ENCODE measurements at places on chromosomes 16 and 17. TPM values are rescaled to one million over a fixed set of nuclear protein-coding genes. Genes with fewer than 3 reads are reported as not detected.
A peak's percentile ranks its signal among the peaks of the same experiment; 100 is the strongest.

- no peaks in the 10 kb centered on the region for H3K27me3 ChIP-seq
- H3K36me3 ChIP-seq = peaks cover 3% of the 10 kb centered on the region
- H3K4me3 ChIP-seq = no peak overlapping the region
- no peaks in the 10 kb centered on the region for H3K4me1 ChIP-seq
Observed at GRCh38 chr16:53891409-53892139, 187.6 kb downstream of the FTO start.

DNA sequence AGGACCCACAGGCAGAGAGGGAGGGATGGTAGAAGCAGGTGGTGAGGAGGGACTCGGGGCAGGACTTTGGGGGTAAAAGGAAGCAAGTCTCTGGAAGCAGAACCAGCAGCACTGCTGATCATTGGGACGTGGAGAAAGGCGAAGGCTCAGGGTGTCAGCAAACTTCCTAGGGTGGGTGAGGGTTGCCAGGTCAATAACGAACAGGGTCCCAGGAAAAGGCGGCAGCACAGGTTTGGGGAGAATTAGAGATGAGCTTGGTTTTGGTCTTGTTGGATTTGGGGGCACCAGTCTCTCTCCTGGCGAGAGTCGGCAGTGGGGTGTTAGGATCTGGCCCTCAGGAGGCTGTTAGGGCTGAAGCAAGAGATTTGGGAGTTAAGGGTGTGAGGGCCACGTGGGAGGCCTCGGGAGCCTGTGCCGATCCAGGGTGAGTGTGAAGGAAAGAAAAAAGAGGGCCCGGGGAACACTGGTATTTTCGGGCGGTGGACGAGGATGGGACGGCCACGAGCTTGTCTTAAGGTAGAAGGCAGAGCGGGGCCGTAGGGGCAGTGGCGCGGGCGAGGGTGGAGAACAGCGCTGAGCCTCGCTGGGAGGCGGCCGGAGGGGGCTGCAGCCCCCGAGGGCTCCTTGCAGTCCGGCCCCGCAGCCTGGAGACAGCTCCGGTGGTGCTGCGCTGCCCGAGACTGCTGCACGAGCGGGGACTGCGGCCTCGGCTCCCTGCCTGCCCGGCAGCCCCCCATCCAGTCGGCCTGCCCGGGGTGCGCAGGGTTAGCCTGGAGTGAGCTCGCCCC is 765 bp upstream of the ADORA2B start:
- no peak for DNase-seq
- no peak overlapping the region for H3K27ac ChIP-seq
- H3K4me1 ChIP-seq = peaks cover 58% of the 10 kb centered on the region
- H3K27me3 ChIP-seq = peaks cover 5% of the 10 kb centered on the region
- no peaks in the 10 kb centered on the region for H3K36me3 ChIP-seq

The SLC12A3 gene
- polyA plus RNA-seq = not detected

DNA sequence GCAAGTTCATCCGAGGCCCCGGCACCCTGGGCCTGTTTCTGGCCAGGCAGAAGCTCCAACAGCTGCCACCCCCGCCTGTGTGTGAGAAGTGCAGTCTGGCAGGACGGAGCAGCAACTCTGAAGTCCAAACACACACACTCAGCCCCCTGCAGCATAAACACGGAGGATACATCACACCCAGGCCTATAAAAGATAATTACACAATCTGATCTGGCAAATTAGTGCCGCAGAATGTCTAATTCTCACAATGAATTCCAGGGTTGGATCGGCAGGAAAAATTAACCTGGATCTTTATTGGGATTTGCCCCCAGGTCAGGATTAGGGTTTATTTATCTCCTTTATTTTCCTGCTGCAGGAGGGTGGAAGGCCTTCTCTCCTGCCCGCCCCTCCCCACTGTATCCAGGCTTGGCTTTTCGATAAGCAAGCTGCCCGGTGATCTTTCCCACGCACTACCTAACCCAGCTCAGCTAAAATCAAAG is 311.4 kb downstream of the SOX9 start:
- no peaks in the 10 kb centered on the region for H3K4me1 ChIP-seq
- no peak overlapping the region for H3K27ac ChIP-seq
- DNase-seq = no peak
- H3K27me3 ChIP-seq = no peaks in the 10 kb centered on the region

The CORO6 gene
- not detected for polyA plus RNA-seq

GRCh38 chr17:37358098-37358829 is 17.5 kb upstream of the C17orf78 start:
- peak; percentile 4 for DNase-seq
- H3K4me1 ChIP-seq = peaks cover 20% of the 10 kb centered on the region
- H3K36me3 ChIP-seq = no peaks in the 10 kb centered on the region
- no peaks in the 10 kb centered on the region for H3K27me3 ChIP-seq

The CDH13 gene
- not detected for polyA plus RNA-seq

DNA sequence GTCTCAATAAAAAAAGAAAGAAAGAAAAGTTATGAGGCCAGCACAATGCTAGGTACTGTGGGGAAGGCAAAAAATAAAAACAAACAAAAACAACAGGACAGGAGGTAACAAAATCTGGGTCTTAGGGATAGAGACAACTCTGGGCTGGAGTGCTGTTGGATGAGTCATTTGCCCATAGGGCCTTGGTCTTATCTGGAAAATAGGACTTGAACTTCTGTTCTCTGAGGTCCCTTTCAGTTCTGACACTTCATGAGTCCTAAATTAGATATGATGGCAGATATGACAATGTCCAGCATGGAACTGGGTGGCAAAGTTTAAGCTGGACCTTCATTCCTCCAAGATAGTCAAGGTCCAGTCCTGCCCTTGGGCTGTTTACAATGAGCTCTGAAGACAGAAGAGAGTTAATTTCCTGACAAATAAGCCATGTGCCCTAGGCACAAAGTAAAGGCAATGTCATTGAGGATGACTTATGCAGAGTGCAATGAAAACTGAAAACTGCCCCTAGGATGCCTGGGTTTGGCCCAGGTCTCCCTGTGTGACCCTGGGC is 8.9 kb upstream of the HDAC5 start:
- H3K27ac ChIP-seq = no peak overlapping the region
- no peak for DNase-seq
- H3K4me1 ChIP-seq = no peaks in the 10 kb centered on the region
- no peak overlapping the region for H3K4me3 ChIP-seq

DNA sequence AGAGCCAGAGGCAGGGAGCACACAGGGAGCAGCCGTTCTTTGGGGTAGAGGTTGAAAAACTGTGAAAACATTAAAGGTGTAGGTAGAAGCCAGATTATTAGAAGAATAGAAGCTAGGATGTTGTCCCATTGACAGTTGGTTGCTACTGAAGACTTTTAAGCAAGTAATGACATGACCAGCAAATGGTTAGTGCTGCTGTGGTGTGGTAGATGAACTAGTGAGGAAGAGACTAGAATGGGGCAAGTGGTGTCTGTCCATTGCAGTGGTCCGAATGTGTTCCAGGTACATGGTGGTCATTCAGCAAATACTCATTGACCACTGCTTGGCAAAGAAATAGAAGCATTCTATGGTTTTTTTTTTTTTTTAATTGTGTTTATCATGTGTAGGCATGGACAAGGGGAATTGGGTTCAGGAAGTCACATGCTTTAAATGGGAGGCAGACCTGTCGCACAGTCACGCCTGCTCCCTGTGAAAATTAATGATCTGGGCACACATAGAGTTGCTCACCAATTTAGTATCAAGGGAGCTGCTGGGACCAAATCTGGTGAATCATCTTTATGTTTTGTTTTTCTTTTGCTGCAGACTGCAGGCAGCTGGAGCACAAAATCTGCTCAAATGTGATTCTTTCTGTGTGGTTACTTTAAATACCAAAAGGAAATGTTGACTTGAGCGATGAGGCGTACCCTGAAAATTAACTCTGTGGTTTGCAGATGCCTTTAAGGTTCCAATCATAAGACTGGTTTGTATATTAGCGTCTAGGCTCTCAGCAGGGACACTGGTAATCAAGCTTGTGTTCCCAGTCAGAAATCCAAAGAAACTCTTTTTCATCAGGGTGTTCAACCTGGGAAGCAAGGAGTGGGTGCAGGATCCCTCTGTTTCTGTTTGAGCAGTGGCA is 30.7 kb downstream of the YPEL2 start:
- no peak overlapping the region for H3K4me3 ChIP-seq
- H3K27ac ChIP-seq = no peak overlapping the region
- DNase-seq = no peak
- peaks cover 44% of the 10 kb centered on the region for H3K36me3 ChIP-seq
- H3K4me1 ChIP-seq = peaks cover 42% of the 10 kb centered on the region
- H3K27me3 ChIP-seq = no peaks in the 10 kb centered on the region

DNA sequence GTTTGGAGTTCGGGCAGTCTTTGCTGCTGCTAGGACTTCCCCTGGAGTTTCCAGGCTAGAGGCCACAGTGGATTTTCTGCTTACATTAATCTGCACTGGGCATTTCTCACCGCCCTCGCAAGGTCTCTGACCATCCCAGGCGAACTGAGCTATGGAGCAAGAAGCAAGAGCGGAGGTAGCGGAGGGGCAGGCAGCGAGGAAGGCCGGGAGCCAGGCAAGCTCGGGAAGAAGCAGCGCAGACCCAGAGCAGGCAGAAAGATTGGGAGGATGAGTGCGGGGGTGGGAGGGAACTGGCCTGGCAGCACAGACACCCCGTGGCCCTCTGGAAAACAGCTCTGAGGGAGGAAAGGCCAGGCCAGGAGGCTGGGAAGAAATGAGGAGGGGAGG is 3.8 kb downstream of the COTL1 start:
- peaks cover 75% of the 10 kb centered on the region for H3K4me1 ChIP-seq
- H3K4me3 ChIP-seq = no peak overlapping the region
- peaks cover 79% of the 10 kb centered on the region for H3K36me3 ChIP-seq
- peak overlapping the region; percentile 84 for H3K27ac ChIP-seq
- no peak for DNase-seq
- no peaks in the 10 kb centered on the region for H3K27me3 ChIP-seq

DNA sequence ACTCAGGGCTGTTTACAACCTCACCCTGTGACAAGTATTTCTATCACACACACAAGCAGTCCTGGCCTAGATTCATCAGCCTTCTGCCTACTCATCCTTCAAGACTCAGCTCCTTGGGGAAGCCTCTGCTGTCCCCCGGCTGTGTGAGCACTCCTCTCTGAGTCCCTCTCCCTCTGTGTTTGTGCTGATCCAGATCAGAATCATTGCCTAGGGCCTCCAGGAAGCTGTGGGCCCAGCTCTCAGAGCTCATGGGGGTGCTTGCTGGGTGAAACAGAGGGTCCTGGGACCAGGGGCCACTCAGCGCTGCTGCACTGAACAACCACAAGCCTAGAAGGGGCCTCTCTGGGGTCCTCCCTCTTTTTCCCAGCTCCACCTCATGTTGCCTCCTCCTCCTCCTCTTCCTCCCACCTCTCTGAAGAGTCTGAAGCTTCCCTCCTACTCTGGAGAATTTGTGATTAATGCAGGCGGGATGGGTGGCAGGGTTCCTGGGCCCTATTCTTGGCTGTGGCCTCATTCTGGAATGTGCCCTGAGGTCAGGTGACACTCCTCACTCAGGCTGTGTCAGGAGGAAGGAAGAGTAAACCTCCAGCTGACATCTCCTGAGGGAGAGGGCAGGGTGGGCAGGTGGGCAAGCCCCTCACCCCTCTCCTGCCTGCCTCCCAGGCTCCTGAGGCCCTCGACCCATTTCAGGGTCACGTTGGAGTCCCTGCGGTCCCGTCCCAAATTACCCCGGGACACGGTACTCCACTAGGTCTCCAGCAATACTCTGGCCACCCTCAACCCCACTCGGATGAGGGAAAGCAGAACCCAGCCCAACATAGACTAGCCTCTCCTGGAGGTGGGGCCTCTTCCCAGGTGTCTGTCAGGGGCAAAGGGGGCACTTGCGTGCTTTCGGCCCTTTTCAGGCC is 10.1 kb downstream of the WFIKKN2 start:
- H3K4me3 ChIP-seq = no peak overlapping the region
- no peaks in the 10 kb centered on the region for H3K4me1 ChIP-seq
- H3K27me3 ChIP-seq = no peaks in the 10 kb centered on the region
- H3K27ac ChIP-seq = no peak overlapping the region
- H3K36me3 ChIP-seq = no peaks in the 10 kb centered on the region

The KRTAP4-4 gene
- not detected for polyA plus RNA-seq

GRCh38 chr16:83215406-83216001 is 588.7 kb downstream of the CDH13 start:
- no peaks in the 10 kb centered on the region for H3K4me1 ChIP-seq
- no peak overlapping the region for H3K4me3 ChIP-seq
- no peaks in the 10 kb centered on the region for H3K27me3 ChIP-seq
- no peaks in the 10 kb centered on the region for H3K36me3 ChIP-seq
- no peak overlapping the region for H3K27ac ChIP-seq
- DNase-seq = peak; percentile 8

DNA sequence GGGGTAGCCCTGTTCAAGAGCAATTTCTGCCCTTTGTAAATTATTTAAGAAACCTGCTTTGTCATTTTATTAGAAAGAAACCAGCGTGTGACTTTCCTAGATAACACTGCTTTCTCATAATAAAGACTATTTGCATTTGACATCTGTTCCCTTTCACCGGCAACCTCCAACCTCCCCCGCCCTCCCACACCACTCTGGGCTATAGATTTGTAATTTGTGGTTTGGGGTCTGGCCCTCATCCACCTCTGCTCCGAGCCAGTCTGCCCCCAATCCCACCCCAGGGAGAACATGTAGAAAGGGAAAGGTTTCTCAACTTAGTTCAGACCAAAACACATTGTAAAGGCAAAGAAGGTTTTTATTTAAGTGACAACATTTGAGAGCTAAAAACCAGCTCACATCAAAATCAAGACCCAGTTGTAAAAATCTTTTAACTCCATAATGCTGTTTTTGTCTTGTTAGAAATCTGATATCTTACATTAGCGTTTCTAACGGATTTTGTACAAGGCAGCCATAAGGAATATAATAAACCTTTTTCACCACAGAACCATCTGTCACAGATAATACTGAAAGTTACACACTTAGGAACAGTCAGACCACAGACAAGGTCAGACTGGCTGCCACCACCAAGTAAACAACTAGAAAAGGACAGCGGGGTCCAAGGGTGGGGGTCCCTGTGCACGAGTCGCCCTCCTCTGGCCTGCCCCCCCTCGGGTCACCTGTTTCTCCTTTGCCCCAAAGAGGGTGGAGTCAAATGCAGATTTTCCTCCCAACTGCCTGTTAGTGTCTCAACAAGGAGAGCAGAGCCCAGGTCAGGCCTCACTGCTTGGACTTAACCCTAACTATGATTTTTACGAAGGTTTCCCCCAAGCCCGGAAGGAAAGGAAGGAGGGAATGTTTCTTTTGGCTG is 6.9 kb downstream of the PIMREG start:
- H3K27me3 ChIP-seq = peaks cover 15% of the 10 kb centered on the region
- no peak overlapping the region for H3K27ac ChIP-seq
- no peak overlapping the region for H3K4me3 ChIP-seq

GRCh38 chr16:72657791-72658190 is 390.1 kb downstream of the ZFHX3 start:
- no peak overlapping the region for H3K4me3 ChIP-seq
- H3K27ac ChIP-seq = no peak overlapping the region
- H3K4me1 ChIP-seq = no peaks in the 10 kb centered on the region
- no peaks in the 10 kb centered on the region for H3K36me3 ChIP-seq
- no peaks in the 10 kb centered on the region for H3K27me3 ChIP-seq
